ENCODE measurements at places on chromosomes 4 and X.

DNA sequence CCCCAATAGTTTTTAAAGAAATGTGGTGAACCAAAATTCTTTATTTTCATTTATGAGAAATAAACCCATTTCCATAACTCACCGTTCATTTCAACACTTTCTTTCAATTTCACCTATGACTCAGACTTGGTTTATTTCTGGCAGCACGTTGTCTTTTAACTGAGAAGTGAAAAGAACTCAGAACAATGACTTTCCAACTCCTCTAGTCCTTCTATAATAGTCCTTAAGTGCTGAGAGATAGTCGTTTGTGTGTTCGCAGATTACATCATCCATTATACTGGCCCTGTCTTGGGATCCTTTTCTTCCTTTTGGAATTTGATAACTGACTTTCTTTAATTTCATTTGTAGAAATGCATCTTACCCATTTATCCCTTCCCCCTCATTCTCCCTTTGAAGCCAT lies 113.6 kb downstream of the GLUD2 start:
- DNase-seq: no peak

- no peak for DNase-seq
Observed at GRCh38 chr4:112545346-112545745, 29.4 kb upstream of the NEUROG2 start.

GRCh38 chrX:68196939-68197791 lies 236.1 kb downstream of the OPHN1 start:
- DNase-seq: no peak

GRCh38 chrX:105869701-105870100 lies 47.4 kb downstream of the NRK start:
- DNase-seq: no peak

DNA sequence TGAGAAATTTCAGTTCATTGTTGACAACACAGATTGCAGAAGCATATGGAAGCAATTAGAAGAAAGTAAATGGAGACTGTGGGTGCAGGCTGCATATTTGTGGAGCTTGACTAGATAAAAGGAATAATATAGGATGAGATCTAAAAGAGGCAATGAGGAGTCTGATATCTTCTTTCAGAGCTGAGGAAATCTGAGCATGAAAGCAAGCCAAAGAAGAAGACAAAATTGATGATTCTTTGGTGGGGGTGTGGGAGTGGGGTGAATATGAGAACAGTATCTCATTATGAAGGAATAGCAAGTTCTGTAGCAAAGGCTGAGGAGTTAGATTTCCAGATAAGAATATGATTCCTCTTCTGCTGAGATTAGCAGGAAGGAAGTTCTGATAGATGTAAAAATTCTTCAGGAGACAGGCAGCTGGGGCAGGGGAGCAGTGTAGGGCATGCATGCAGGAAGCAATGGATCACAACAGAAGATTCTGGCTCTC lies 6.1 kb upstream of the PDHA2 start:
- DNase-seq: no peak

- DNase-seq: no peak
Observed at GRCh38 chr4:99593781-99594641, 19.4 kb downstream of the MTTP start.

- no peak for DNase-seq
Observed at GRCh38 chr4:98887145-98887544, 41.8 kb downstream of the EIF4E start.

GRCh38 chrX:32448320-32448719 lies 763.0 kb downstream of the DMD start:
- no peak for DNase-seq

DNA sequence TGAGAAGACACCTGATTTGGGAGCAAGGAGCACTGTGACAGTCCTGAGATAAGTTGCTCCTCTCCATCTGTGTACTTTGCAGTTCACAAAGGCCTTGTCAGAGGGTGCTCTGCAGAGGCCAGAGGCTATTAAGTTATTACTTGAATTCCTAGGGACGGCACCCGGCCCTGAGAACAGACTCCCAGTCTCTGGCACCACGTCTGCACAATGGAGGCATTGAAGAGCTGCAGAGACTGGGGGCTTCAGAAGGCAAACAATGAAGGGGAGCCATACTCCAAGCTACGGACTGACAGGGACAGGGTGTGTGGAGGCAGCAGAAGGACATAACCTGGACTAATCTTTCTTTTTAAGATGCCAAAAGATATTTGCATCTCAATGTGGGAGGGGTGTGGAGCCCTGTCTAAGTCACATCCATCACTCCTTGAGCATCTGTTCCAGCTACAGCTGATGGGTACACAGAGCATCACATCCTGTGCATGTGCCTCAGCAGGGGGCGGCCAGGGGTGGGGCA lies 11.5 kb downstream of the RASGEF1B start:
- DNase-seq: no peak

Data from effector CD8-positive, alpha-beta T cell (primary cell).